ENCODE measurements at places on chromosomes 13 and 19.
A peak's percentile ranks its signal among the peaks of the same experiment; 100 is the strongest.

- no peak for DNase-seq
Measured at GRCh38 chr19:51467864-51468544, 9.8 kb upstream of the SIGLEC8 start.

- no peak for DNase-seq
Measured at GRCh38 chr19:30237140-30237539, 135.0 kb upstream of the ZNF536 start.

GRCh38 chr13:67635754-67636153 is 405.6 kb upstream of the PCDH9 start:
- no peak for DNase-seq

DNA sequence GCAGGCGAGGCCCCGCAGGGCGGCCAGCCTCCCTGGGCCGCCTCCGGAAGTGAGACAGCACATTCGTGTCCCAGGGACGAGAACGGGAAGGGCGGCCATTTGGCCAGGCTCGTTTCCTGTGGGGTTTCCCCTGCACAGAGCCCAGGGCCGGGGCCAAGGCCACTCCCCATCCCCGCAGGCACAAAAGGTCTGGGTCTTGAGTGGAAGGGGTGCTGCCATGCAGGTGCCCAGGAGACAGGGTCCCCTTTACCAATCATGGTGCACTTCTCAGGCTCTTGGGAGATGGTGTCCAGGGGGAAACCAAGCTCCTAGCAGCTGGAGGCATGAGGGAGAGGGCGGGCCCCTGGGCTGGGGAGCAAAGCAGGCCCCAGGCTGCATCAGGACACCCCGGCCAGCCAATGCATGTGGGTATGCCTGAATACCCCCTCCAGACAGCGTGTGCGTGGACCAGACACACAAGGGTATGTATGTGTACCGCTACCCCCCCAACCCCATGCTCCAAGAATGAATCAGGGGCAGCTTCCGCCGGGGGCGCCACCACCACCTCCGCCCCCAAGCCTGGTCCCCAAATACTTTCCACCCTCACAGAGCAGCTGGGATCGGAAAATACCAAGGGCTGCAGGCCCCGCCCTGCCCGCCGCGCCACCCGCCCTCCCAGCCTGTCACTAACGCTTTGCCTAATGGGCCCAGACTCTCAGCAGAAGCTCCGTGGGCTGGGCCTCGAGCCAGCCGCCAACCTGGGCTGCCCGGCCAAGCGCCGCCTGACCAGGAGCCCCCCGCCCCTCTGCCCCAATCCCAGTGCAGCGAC is 37.6 kb upstream of the NANOS3 start:
- DNase-seq: peak; percentile 91

DNA sequence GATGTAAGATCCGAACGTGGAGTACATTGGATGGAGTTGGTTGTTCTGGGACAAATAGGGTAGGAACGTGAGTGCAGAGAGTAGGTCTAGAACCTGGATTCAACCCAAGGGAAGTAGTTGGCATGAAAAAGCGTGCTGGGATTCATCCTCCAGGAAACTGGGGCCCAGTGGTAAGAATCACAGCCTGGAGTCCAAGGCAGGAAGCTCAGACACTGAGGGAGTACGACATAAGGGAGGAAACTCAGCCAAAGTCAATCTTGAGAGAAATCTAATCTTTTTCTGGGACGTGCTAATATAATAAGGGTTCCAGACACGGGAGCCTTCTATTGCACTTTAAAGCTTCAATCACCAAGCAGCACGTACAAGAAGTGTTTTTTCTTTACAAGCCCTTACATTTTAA is 46.4 kb downstream of the DLEU7 start:
- no peak for DNase-seq

DNA sequence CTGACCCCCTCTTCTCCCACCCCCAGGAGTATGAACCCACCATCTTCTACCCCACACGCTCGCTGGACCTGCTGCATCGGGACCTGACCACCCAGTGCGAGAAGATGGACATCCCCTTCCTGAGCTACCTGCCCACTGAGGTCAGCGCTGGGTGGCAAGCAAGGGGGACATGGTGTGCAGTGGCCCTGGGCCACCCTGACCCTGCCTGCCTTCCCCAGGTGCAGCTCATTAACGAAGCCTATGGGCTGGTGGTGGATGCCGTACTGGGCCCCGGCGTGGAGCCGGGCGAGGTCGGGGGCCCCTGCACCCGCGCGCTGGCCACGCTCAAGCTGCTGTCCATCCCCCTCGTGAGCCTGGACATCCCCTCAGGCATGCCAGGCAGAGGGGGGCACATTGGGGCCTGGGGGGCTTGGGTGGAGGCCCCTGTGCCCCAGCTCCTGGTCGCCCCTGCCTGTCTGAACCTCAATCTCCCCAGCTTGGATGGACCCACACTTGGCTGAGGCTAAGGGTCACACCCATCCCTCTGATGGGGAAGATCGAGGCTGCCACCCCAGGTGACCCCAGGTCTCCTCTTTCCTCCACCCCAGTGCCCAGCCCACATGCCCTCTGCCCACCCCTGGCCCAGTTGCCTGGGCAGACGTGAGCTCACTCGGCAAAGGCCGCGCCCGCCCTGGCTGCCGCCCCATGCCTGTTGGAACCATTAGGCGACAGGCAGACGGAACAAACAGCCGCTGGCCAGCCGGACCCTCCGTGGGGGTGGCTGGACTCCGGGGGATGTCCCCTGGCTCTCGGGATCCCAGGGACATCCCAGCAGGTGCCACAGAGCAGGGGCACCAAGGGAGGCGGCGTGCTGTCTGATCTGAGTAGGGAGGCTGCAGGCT is 2.5 kb upstream of the CILP2 start:
- no peak for DNase-seq

GRCh38 chr13:22049384-22049783 is 378.5 kb downstream of the FGF9 start:
- no peak for DNase-seq

DNA sequence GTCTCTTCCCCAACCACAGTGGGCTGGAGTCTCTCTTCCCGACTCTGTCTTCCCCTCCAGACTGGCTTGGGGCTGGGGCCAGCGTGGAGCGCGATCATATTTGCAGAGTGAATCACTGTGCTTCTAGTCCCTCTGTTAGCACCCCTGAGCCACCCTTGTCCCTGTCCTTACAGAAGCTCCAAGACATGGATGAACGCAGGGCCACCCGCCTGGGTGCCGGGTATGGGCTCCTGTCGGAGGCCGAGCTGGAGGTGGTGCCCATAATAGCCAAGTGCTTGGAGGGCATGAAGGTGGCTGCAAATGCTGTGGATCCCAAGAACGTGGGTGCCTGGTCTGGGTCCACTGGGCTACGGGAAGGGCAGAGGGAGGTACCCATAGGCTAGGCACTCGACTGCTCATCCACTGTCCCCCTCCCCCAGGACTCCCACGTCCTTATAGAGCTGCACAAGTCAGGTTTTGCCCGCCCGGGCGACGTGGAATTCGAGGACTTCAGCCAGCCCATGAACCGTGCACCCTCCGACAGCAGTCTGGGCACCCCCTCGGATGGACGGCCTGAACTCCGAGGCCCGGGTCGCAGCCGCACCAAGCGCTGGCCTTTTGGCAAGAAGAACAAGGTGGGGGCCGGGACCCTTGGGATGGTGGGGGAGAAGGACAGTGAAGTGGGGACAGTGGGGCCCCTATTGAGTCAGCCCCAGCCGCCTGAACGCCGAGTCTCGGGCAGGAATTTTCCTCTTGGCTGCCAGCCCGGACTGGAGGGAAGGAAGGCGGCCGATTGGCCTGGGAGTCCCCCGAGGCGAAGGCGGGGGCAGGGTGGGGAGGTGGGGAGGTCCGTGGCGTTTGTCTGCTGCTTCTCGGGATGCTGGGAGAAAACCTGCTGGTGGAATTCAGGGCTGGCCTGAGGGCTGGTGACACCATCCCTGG is 5.2 kb downstream of the TRIP10 start:
- no peak for DNase-seq

- no peak for DNase-seq
Measured at GRCh38 chr19:14300303-14300702, 80.9 kb upstream of the ADGRE5 start.

DNA sequence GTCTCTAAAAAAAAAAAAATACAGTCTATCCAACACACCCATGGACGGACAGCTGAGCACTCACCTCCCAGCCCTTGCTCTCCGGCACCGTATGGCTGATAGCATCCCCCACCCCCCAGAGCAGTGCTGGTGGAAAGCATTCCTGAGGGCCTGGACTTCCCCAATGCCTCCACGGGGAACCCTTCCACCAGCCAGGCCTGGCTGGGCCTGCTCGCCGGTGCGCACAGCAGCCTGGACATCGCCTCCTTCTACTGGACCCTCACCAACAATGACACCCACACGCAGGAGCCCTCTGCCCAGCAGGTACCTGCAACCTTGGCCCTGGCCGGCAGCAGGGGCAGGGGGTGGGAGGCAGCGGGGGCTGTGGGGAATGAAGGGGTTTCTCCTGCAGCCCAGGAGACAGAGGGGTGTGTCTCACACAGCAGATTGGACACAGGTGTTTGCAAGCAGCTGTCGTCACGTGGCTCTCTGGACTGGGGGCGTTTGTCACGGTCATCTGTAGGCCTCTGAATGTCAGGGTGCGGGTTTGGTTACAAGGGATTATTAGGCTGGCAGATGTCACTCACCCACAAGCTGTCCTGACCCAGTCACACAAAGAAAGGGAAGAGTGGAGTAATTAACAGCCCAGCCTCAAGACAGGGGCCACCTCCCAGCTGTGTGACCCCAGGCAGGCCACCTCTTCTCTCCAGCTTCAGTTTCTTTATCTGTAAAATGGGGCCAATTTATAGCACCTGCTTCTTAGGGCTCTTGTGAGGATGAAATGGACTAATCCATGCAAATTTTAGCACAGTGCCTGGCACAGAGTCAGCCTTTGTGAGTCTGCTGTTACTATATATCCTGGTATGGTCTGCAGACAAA is 19.3 kb downstream of the PLD3 start:
- DNase-seq: no peak

Data from activated CD4-positive, alpha-beta T cell treated with anti-CD3 and anti-CD28 coated beads, Interleukin-2, Interleukin-4, amounts not matched to agents 100 ng/mL and 50 ng/mL, durations not matched to agents 16 hours and 8 hours (primary cell).